ENCODE measurements at places on chromosomes 3 and 15. TPM values are rescaled to one million over a fixed set of nuclear protein-coding genes. Genes with fewer than 3 reads are reported as not detected.

Gene TAGLN3
- not detected for total RNA-seq

Gene THSD4
- total RNA-seq: 33.5 TPM

Gene IL5RA
- not detected for total RNA-seq

Gene CCDC191
- 1.8 TPM for total RNA-seq

Gene KCNAB1
- total RNA-seq: not detected

Gene RFX7
- 12.3 TPM for total RNA-seq

Gene CACNA1D
- total RNA-seq: 0.58 TPM

Gene UCN2
- total RNA-seq: 8.2 TPM

Gene WDR72
- 6.1 TPM for total RNA-seq

Gene ADGRG7
- not detected for total RNA-seq

Gene KNSTRN
- total RNA-seq: 50.0 TPM

Gene MKRN2OS
- total RNA-seq: not detected

Gene MB21D2
- total RNA-seq: 5.0 TPM

Gene HHLA2
- not detected for total RNA-seq

Gene TM6SF1
- not detected for total RNA-seq

Gene FBXL22
- 0.32 TPM for total RNA-seq

Gene REC114
- not detected for total RNA-seq

Gene AGBL1
- not detected for total RNA-seq

Gene GPR62
- total RNA-seq: not detected

Gene GOLGA6A
- not detected for total RNA-seq

Gene AP3B2
- total RNA-seq: 0.45 TPM

Gene GALNT15
- total RNA-seq: 0.04 TPM

Gene SCG3
- not detected for total RNA-seq

Gene COLQ
- total RNA-seq: 0.80 TPM

Gene SLC51B
- total RNA-seq: 18.9 TPM

Gene PCSK6
- 11.6 TPM for total RNA-seq

Gene LRRC15
- 0.14 TPM for total RNA-seq

Gene ADAMTS7
- total RNA-seq: 6.2 TPM

Gene BUB1B
- total RNA-seq: 37.3 TPM

Gene MESP1
- 1.1 TPM for total RNA-seq

Gene KIF23
- total RNA-seq: 79.0 TPM

Gene NECTIN3
- 14.3 TPM for total RNA-seq

Gene PLCH1
- total RNA-seq: 0.94 TPM

Gene SEMA6D
- not detected for total RNA-seq

Gene PLSCR2
- total RNA-seq: not detected

Gene GPR149
- total RNA-seq: not detected

Gene NR2F2
- total RNA-seq: 24.3 TPM

Gene HRG
- total RNA-seq: not detected

Gene TARS3
- total RNA-seq: 7.3 TPM

Gene DOCK3
- 0.38 TPM for total RNA-seq

Gene UROC1
- total RNA-seq: not detected

Gene SCAANT1
- total RNA-seq: not detected

Gene PRSS50
- not detected for total RNA-seq

Gene ARPIN
- total RNA-seq: 11.4 TPM

Gene MYO5C
- 4.6 TPM for total RNA-seq

Gene LTK
- total RNA-seq: 0.20 TPM

Gene XCR1
- not detected for total RNA-seq

Gene MCF2L2
- total RNA-seq: 0.75 TPM

Gene ADCY5
- 0.32 TPM for total RNA-seq

Gene ATP2B2
- total RNA-seq: 0.13 TPM

Gene NPAP1
- total RNA-seq: not detected

Gene PP2D1
- not detected for total RNA-seq

Gene ADAM10
- total RNA-seq: 145 TPM

Gene EXOSC7
- total RNA-seq: 43.6 TPM

Gene CIB2
- total RNA-seq: 26.6 TPM

Gene EPHB3
- 0.23 TPM for total RNA-seq

Gene CPNE4
- total RNA-seq: 5.1 TPM

Gene IL20RB
- 1.3 TPM for total RNA-seq

Measured in A549 treated with ZK216348 at 1 μM for 4 hours (cell line).